HS-27A (cell line): ENCODE measurements at places on chromosomes 5 and 9.

DNA sequence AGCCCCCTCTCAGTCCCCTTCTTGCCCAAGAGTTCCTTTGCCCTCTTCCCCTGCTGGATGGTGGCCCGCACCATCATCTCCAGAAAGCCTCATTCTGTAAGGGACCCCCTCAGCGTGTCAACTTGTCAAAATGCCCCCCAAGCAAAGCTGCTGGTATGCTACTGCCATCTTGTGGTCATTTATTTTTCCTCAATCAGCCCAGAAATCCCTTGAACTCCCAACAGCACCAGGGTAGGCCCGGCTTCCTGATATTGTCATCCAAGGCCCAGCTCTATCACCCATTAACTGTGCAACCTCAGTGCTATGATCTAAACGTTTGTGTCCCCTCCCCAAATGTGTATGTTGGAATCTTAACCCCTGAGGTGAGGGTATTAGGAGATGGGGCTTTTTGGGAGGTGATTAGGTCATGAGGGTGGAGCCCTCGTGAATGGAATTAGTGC, 53.2 kb upstream of the FBXW11 start:
- DNase-seq: no peak

GRCh38 chr9:21412107-21412506, 3.2 kb downstream of the IFNA8 start:
- DNase-seq: no peak

DNA sequence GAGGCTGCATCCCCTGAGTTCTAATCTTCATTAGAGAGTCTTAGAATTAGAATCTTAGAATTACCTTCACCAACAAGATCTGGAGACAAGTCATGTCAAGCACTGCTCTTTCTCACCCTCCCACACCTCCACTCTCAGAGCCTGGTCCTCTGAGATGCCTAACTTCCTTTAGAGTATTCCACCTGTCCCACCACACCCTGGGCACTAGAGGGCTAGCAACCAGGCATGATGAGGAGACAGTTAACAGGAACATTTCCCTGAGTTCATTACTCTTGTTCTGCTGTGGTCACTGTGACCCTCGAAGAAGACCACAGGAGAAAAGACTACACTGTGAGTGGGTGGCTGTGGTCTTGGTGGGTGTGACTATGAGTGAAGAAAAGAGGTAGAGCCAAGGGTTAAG, 25.2 kb upstream of the MAP1B start:
- DNase-seq: no peak

- DNase-seq: no peak
Measured at GRCh38 chr9:107738789-107739188, 249.2 kb upstream of the KLF4 start.

- DNase-seq: no peak
Measured at GRCh38 chr5:141634720-141635119, 1.9 kb downstream of the HDAC3 start.

DNA sequence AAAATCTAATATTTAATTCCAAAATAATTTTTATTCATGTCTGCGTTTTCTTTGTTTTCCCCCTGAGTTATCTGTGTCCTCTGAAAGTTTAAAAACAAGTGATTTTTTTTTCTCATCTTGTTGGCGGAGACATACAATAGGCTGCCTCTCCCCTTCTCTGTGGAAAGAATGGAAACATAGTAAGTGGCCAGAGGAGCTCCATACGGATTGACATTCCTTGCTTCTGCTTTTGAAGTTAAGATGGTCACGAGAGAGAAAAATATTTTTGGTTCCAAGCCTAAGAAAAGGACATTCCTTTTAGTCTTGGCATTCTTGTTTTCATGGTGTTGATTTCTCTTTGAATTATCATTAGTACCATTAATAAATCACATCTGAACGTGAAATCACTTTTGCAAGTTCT, 28.3 kb downstream of the ZNF462 start:
- DNase-seq: no peak

DNA sequence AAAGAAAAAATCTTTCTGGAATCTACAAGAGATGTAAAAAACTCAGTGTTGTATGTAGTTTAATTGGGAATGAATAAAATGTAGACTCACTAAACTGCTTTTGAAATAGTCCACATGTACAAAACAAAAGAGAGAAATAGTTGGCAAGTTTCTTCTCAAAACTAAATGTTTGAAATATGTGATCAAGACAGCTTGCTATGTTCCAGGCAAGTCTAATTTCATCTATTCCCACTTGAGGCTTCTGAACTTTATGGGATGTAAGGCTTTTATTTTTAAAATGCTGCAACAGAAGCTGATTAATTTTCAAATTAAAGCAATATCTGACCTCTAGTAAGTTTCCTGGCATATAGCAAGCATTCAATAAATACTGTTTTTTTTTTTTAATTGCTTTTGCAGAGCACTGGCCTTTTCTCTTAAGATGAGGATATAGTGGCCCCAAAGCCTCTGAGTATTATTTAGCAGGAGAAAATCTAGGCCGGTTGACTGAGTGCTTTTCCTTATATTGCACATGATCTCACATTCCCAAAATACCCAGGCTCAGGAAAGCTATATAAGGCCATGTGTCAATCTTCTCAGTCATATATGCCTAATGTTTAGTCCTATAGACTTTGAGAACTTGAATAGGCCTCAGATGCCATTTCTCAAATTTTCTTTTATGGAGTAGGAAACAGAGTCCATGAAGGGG, 183.2 kb downstream of the NTRK2 start:
- DNase-seq: no peak

DNA sequence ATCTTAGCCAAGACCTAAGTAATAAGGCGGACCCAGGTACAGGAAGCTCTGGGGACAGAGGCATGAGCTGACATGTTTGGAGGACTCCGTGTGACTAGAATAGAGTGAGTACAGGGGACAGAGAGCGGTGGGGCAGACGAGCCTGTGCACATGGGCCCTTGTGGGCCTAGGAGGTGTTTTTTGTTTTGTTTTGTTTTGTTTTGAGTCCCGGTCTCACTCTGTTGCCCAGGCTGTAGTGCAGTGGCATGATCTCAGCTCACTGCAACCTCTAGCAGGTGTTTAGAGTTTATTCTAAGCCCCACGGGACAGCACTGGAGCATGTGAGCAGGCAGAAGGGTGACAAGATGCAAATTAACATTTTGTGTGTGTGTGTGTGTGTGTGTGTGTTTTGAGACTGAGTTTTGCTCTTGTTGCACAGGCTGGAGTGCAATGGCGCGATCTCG, 3.1 kb upstream of the EEIG1 start:
- DNase-seq: no peak
